CD8-positive, alpha-beta memory T cell (primary cell): ENCODE measurements at places on chromosomes 5 and 9.

GRCh38 chr9:137977571-137978261, 100.1 kb downstream of the CACNA1B start:
- no peak for DNase-seq

DNA sequence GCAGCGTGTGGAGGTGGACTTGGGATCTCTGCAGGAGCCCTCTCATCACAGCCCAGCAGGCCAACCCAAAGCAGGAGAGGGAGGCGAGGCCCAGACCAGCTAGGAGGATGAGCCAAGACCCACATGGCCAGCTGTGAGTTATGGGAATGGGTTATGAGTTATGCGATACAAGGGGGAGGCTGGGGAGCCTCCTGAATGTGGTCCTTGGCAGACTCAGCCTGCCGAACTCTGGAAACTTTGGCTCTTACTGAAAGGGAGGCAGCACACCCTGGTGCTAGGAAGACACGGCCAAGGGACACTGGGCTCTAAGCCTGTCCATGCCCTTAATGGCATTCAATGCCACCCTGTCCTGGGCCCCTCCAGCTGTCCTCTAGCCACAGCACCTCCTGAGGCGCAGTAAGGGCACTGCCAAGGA, 7.7 kb upstream of the VAV2 start:
- no peak for DNase-seq

- DNase-seq = no peak
Observed at GRCh38 chr5:132358775-132359174, 10.7 kb upstream of the SLC22A5 start.

- no peak for DNase-seq
Observed at GRCh38 chr5:147616421-147616820, 106.6 kb upstream of the DPYSL3 start.

DNA sequence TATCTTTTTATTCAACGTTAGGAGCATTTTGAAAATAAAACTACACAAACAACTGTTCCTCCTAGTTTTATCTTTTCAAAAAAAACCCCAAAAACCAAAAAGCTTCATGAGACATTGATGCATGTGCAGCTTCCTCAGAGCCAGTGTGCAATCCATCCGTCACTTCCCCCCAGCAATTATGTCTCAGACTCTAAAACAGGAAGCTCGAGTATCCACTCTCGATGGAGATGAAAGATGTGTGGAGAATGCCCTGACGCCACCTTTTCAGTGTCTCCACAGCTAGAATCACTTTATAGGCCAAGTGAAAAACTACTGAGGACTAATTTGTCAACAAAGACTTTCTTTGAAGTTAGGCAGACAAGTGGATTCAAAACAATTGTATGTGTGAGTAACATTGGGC, 408.9 kb upstream of the SMARCA2 start:
- DNase-seq = no peak

DNA sequence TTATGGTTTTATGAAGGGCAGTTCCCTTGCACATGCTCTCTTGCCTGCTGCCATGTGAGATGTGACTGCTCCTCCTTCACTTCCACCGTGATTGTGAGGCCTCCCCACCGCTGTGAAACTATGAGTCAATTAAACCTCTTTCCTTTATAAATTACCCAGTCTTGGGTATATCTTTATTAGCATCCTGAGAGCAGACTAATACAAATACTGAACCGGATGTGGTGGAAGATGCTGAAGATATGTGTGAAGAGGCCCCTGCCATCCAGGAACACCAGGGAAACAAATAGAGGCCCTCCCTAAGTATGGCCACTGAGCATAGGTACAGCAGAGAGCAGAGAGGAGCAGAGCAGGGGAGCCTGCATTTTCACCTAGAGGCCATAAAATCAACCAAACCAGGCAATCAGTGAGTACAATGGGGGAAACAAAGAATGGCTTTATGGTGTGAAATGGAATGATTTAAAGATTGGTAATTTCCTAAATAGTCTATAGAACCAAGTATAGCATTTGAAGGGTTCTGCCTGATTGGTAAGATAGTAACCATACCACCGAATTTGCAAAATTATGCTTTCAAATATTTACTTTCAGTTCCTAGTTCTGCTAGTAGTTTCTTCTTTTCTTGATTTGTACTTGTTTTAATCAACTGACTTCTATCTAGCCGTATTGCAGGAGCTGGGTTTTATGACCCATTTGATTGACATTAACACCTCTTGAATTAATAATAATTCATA, 421.6 kb downstream of the IRX1 start:
- no peak for DNase-seq

- DNase-seq = no peak
Observed at GRCh38 chr9:38112049-38112448, 43.0 kb upstream of the SHB start.

DNA sequence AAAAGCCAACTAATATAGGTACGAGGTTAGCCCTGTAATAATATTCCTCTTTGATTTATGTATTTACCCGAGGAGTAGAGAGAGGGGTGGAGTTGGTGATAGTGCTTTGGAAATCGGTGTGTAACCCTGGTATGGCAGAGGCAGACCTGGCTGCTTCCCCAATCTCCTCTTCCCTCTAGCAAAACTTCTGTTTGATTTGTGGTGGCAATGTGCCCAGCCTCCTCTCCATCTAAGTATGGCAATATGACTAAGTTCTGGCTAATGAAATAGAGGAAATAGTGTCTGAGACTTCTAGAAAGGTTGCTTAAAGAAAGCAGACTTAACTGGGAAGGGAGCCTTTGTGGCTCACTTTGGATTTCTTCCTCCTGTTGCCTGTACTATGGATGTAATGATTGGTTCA, 491.1 kb downstream of the ENC1 start:
- DNase-seq = no peak

GRCh38 chr9:37466037-37466709, 923 bp upstream of the ZBTB5 start:
- peak; percentile 29 for DNase-seq

DNA sequence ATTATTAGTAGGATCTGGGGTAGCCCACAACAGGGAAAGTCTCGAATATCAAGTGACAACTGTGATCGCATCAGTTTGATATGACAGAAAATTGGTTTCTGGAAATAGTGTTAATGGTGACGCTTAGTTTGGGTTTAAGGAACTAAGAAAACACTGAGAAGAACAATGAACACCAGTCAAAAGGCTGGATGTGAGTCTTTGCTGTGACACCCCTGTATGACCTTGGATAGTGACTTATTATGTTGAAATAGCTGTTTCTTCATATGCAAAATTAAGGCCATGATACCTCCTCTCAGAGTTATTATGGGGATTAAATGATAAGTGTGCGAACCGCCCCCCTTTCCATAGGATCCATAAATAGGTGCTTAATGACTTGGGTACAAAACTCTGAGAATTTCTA, 926 bp downstream of the DNAJC25 start:
- peak; percentile 1 for DNase-seq

GRCh38 chr5:106094204-106094607, 1576.5 kb downstream of the EFNA5 start:
- DNase-seq = no peak

DNA sequence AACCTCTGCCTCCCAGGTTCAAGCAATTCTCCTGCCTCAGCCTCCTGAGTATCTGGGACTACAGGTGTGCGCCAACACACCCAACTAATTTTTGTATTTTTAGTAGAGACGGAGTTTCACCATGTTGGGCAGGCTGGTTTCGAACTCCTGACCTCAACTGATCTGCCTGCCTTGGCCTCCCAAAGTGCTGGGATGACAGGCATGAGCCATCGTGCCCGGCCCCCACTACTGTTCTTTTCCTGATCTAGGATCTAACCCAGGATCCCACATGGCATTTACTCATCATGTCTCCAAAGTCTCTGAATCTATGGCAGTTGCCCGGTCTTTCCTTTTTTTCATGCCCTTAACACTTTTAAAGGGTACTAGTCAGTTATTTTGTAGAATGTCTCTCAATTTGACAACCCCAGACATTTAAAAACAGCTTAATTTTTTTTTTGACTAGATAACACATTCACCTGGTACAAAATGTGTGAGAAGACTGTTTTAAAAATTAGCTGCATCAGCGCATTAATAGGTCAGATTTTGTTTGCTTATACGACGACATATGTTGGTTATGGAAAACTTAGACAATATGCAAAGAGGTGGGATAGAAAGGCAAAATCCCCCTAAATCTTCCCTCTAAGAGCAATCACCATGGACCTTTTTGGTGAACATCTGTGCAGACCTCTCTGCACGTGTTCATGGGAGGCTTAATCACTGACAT, 46.5 kb downstream of the STOM start:
- DNase-seq = no peak

- no peak for DNase-seq
Observed at GRCh38 chr5:147567917-147568598, 58.2 kb upstream of the DPYSL3 start.

GRCh38 chr9:91775708-91776028, 174.4 kb downstream of the ROR2 start:
- DNase-seq = no peak

DNA sequence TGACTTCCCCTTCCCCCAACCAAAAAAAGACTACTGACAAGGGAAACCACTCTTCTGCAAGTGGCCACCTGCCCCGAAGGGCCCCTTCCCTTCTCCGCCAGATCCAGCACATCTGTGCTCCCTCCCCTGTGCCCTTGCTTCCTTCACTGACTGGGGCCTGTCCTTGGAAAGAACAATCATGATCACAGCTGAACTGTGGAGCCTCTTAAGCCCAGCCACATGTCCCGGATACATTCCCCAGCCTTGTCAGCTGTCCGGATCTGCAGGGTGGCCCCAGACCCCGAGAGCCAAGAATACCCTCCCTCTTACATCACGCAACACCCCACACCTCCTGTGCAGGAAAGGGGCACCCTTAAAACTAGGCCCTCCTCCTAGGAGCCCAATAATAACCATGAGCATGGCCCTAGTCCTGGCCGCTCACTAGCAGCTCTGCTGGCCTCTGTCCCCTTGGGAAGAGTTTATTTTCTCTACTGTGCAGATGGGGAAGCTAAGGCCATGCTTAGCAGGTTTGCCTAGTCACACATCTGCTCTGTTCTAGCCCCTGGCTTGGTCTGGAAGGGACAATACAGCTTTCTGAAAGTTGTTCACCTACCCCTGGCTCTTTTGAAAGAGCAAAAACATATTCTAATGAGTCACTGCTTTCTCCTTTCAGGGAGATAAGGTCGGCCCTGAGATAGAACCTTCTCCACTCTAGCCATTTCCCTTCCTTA, 3.8 kb downstream of the SPRY4 start:
- DNase-seq = no peak

GRCh38 chr5:66362046-66362445, 217.9 kb downstream of the SREK1 start:
- DNase-seq = no peak
